Hematopoietic multipotent progenitor cell treated with erythropoietin and hydrocortisone succinate and interleukin-3 and kit ligand, for 4 days (in vitro differentiated cells): ENCODE measurements at places on chromosomes 7 and 10.

GRCh38 chr7:129779602-129780256 lies 168.2 kb downstream of the NRF1 start:
- DNase-seq: no peak

DNA sequence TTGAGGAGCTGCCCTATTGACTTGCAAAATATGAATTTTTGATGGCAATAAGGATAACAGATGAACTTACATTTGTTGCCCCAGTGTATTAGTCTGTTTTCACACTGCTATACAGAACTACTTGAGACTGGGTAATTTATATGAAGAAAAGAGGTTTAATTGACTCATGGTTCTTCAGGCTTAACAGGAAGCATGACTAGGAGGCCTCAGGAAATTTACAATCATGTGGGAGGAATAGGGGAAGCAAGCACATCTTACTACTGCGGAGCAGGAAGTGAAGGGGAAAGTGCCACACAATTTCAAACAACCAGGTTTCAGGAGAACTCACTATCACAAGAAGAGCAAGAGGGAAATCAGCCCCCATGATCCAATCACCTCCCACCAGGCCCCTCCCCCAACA lies 57.9 kb downstream of the ZNF22 start:
- DNase-seq: peak; percentile 11

- no peak for DNase-seq
Observed at GRCh38 chr10:48249004-48249762, 25.3 kb downstream of the FRMPD2 start.

- peak; percentile 55 for DNase-seq
Observed at GRCh38 chr7:105141068-105141467, 127.1 kb downstream of the KMT2E start.

DNA sequence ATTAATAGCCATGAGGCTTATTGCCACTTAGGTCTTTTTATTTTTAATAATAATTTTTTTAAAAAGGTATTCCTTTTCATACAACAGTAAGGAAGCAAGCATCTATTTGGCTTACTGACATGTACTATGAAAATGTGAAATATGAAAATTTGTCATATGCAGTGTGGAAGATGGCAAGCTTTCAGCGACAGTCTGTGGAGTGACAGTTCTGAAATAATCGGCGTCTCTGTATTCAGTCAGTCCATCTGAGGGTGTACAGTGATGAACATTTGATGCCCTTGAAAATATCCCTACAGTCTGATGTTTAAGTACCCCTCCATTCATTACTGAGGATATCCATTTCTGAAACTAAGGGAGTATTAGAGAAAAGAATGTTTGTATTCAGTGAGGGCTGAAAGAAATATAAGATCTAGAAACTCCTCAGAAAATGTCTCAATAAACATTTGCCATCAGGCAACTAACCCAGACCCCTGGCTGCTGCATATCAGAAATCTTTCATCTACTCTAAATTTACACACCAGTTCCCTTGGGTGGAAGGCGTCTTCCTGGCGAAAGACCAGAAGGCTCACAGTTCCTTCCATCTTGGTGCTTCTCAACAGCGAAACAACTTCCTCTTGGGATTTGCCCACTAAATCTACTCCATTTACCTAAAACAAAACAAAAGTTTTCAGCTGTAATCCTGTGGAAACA lies 440.6 kb downstream of the PARD3 start:
- peak; percentile 41 for DNase-seq

DNA sequence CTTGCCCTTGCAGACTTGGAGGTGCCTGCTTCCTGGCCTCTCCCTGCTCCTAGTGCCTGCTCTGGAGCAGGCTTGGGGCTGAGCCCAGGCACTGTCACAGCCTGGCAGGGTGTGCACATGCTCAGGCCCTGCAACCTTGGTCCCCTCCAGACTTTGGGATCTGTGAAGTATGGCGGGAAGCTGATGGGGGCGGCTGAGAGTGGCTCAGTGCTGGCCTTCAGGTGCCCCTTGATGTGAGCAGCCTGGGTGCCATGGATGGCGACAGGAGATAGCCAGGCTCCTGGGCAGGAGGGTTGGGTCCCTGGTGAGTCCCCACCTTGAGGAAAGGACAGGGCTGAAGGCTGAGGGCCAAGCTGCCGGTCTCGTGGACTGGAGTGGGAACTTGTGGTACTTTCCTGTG lies 700.4 kb upstream of the KCND2 start:
- DNase-seq: no peak

- DNase-seq: no peak
Observed at GRCh38 chr7:29527505-29528108, 36.0 kb upstream of the PRR15 start.

DNA sequence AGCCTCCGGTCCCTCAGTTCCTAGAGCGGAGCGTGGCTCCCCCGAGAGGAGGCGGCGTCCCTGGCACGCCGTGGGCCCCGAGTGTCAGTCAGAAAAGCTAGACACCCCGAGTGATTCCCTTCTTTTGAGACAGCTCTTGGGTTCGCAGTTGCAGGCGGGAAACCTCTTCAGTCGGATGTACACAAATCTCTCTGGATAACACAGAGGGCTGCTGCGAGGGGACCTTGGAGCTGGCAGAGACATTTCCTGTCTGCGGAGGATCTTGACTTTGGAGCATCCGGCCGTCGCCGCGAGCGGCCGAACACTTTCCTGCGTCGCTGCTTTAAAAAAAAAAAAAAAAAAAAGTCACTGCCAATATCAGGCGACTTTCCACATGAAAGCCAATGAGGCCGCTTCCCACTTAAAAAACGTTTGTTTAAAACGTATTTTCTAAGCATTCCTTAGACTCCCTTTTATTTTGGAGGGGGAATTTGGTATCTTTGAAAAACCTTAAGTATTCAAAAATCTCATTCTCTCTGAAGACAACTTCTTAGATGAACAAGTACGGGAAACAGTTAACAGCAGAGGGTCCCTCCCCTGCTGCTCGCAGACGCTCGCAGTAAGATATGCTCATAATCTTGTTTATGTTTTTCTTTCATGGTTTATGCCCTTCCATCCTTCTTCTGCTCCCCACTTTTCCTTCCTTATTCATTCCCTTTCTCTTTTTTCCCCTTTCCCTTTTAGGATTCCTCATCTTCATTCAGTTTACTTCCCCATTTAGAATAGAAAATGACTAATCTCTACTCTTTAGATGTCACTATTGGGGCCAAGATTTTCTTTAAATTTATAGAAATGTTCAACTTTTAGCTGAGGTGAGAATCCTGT lies 10.0 kb downstream of the HHEX start:
- peak; percentile 87 for DNase-seq

DNA sequence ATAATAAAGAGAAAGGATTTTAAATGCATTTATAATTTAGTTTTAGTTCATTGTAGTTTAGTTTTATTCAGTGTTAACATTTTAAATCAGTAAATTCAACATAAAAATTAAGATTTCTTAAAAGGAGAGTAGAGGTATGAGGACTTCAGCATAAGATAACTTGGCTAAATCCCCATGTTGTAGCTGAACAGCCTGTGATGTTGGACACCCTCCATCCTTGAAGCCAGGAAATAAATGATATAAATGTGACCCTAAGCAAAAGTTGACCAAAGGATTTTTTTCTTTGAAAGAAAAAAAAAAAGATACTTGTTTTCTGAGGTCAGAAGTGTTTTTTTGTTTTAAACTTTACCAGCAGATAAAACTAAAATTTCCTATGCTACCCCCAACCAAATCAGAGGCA lies 48.7 kb downstream of the GNAI1 start:
- no peak for DNase-seq

DNA sequence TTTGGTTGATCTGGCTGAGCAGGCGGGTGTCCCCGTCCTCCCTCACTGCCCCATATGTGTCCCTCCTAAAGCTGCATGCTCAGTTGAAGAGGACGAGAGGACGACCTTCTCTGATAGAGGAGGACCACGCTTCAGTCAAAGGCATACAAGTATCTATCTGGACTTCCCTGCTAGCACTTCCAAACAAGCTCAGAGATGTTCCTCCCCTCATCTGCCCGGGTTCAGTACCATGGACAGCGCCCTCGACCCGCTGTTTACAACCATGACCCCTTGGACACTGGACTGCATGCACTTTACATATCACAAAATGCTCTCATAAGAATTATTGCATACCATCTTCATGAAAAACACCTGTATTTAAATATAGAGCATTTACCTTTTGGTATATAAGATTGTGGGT lies 26.9 kb upstream of the TRIM56 start:
- DNase-seq: peak; percentile 76

DNA sequence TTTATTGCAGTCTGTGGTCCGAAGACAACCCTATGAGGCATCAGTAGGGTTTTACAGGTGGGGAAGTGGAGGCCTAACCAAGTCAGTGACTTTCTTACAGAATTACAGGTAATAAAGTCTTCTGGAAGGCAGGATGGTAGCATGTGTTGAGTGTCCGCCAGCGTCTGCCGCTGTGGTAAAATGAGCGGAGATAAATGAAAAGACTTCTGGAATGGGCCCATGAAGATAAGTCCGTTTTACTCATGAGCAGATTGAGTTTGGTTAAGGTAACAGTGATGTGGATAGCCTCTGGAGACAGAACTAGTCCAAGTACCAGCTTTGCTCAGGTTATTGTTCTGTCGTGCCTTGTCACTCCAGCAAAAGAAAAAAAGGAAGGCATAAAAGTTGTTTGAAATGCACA lies 966 bp downstream of the FBH1 start:
- peak; percentile 23 for DNase-seq

DNA sequence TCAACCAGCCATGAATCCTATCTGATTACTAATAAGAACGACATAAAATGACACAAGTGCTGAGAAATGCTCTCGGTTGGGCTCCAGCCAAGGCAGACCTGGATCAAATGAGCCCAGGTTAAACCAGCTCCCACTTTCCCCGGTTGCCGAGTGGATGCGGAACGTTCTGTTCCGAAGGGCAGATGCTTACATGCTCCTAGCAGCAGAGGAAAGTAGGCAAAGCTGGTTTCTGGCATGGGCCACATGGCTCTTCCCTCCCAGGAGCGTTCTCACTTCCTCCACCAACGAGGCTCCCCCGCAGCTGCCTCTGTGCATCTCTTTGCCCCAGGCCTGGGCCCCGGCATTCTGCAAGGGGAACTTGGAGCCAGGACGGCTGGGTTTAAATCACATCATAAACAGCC lies 61.8 kb upstream of the SDK1 start:
- DNase-seq: no peak

DNA sequence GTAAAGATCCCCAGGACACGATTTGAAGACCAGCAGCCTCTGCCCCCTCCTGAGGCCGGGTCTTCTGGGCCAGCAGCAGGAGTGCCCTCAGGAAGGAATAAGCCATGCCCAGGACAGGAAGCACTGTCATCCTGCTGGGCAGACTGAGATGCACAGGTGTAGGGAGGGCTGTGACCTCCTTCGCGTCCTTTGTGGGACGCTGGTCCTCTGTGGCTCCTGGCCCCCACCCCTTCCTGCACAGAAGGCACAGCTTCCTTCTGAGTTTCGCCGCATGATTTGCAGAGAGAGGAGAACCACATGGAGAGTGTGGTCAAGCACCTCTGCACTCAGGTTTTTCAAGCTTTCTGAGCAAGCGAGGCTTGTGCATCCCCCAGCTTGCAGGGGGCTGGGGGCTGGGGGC lies 112.7 kb downstream of the RGS10 start:
- DNase-seq: no peak

GRCh38 chr10:32111585-32111984 lies 55.4 kb upstream of the KIF5B start:
- DNase-seq: no peak

- DNase-seq: no peak
Observed at GRCh38 chr7:54814401-54814800, 55.4 kb upstream of the SEC61G start.

GRCh38 chr7:11328309-11328708 lies 354.6 kb downstream of the PHF14 start:
- DNase-seq: no peak
